ENCODE measurements at places on chromosomes 1 and 21. TPM values are rescaled to one million over a fixed set of nuclear protein-coding genes. Genes with fewer than 3 reads are reported as not detected.

DNA sequence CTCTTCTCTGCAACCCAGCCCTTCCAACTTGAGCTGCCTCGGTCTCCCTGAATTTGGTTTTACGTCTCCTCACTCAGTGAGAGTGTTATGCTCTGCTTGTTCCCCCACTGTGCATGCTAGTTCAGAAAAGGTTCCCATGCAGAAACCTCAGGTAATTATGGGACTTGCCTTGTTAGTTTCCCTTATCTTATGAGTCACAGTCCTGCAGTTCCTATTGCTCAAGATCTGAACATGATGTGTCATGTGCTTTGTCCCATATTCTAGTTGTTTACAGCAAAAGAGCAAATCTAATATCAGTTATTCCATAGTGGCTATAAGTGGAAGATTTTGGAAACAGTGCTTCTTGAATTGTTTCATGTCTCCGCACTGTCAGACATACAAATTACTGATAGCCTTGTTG, 74.4 kb downstream of the DUSP10 start:
- no peak for DNase-seq

DNA sequence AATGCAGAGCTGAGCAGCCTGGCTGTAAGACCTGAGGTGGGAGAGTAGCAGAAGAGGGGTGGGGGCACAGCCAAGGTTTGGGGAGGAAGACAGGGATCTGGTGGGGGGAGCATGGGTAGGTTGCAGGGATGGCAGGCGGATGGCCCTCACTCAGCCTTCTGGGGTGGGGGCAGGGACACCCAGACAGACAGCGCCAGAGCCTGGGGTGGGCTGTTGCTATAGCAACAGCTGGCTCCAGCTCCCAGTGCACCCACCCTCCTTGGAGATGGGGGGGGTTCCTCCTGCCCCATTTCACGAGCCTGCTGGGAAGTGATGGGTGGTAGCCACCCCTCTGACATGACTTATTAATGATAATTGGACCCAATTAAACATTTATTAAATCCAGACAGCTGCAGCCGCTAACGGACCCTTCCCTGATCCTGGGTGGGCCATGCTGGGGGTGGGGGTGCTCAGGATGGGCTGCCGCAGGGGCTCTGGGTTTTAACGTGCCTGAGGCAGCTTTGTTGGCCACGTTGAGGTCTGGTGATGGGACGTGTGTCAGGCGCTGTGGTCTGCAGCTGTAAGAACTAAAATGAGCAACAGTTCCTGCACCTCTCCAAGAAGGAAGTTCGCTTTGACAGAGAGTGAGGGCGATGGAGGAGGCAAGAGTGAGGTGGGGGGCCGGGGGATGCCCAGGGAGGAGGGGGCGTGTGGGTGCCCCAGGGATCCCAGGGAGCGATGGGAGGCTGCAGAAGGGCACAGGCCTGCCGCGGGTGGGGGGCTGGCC, 19.4 kb downstream of the AGRN start:
- no peak for DNase-seq

GRCh38 chr1:101151286-101151685, 85.5 kb upstream of the S1PR1 start:
- no peak for DNase-seq

DNA sequence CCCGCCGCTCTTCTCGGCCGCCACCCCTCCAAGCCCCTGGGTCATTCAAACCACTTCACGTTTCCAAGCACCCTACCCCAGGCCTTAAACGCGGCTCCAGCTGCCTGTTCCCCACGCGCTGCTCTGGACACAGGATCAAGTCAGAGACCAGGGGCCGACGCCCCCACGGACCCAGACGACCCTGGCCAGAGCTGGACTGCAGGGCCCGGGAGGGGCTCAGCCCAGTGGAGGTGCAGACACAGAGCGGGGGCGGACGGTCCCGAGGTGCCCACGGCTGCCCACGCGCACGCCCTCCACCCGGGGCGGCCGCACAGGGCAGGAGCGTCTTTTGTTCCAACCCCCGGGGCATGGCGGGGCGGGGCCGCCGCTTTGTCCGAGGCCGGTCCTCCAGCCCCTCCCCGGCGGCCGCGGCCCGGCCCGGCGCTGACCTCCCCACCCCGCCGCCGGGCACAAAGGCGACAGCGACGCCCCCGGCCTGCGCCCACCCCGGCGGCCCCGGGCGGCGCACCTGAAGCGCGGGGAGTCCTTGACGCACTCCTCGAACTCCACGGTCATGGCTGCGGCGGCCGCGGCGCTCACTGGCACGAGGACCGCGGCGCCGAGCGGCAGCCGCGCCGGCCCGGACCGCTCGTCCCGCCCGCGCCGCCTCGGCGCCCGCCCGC, 338 bp downstream of the ACAP3 start:
- no peak for DNase-seq

DNA sequence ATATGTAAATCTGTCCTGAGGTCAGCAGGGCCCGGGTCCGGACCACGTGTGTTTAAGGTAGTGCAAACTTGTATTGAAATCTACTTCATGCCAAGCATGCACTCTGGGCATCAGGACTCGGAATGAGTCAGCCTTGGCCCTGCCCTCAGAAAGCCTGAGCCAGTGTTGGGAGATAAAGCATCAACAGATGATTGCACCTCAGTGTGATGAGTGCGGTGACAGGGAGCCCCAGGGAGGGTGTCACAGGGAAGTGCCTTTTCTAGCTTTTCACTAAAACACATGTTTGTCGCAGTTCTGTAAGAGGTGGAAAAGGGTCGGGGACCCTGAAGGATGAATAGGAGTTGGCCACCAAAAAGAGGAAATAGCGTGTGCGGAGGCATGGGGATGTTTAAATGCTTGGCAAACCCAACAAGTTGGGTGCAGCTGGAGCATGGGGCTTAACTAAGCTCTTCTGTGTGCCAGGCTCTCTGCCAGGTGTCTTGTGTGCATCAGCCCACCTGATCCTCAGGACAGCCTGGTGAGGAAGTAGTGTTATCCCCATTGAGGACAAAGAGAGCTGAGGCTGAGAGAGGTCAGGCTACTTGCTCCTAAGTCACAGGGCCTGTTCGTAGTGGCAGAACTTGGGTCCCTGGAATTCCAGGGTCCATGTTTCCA, 48.2 kb upstream of the EPB41 start:
- no peak for DNase-seq

- DNase-seq = no peak
Observed at GRCh38 chr1:42983253-42983652, 24.6 kb upstream of the SLC2A1 start.

GRCh38 chr1:11784256-11784992, 21.3 kb downstream of the MTHFR start:
- no peak for DNase-seq

GRCh38 chr1:216884614-216885229, 161.5 kb upstream of the ESRRG start:
- no peak for DNase-seq

DNA sequence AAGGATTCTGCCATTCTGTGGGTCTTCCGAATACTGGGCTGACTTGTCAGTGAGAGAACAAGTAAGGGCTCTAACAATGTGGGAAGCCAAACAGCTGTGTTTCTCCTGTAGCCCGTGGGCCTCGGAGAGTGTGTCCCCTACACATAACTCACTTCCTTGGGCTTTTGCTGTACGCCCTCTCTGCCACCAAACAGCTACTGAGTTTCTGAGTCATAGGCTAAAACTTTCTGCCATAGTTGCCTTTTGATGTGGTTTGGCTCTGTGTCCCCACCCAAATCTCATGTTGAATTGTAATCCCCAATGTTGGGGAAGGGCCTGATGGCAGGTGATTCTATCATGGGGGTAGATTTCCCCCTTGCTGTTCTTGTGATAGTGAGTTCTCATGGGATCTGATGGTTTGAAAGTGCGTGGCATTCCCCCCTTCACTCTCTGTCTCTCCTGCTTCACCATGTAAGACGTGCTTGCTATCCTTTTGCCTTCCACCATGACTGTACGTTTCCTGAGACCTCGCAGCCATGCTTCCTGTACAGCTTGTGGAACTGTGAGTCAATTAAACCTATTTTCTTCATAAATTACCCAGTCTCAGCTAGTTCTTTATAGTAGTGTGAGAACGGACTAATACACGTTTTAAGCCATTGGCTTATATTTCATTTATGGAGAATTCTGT, 194.8 kb upstream of the HMCN1 start:
- DNase-seq = no peak

DNA sequence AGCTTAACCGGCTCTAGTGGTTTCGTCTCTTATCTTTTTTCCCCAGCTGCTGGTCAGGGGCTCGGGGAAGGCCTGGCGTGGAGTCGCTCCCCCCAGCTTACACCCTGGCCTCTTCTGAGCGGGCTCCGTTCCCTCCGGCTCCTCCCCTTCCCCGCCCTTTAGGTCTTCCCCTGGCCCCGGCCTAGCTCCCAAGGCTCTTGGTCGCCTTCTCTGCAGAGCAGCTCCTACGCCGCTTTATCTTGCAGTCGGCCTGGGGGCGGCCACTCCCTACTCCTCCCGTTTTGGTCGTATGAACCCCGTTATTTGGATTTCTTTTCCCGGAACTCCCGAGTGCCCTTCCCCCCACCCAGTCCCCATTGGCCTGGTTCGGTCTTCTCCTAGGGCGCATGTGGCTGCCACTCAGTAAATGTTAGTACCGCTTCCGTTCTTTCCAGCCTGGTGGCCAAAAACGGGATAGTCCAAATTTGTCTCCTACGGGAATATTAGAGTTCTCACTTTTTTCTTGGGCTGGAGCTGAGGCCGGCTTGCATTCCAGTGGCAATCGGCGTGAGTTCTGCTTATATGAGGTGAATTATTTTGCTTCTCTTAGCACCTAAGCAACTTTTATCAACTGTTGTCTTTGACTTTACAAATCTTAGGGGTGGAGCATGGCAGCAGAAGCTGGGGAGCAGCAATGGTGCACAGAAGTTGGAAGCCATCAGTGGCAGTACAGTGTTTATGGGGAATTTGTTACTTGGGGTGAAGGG, 467 bp downstream of the THRAP3 start:
- peak; percentile 95 for DNase-seq

GRCh38 chr1:239719642-239720258, 333.4 kb downstream of the CHRM3 start:
- DNase-seq = no peak

- DNase-seq = no peak
Observed at GRCh38 chr21:44085491-44086321, 21.5 kb upstream of the PWP2 start.

DNA sequence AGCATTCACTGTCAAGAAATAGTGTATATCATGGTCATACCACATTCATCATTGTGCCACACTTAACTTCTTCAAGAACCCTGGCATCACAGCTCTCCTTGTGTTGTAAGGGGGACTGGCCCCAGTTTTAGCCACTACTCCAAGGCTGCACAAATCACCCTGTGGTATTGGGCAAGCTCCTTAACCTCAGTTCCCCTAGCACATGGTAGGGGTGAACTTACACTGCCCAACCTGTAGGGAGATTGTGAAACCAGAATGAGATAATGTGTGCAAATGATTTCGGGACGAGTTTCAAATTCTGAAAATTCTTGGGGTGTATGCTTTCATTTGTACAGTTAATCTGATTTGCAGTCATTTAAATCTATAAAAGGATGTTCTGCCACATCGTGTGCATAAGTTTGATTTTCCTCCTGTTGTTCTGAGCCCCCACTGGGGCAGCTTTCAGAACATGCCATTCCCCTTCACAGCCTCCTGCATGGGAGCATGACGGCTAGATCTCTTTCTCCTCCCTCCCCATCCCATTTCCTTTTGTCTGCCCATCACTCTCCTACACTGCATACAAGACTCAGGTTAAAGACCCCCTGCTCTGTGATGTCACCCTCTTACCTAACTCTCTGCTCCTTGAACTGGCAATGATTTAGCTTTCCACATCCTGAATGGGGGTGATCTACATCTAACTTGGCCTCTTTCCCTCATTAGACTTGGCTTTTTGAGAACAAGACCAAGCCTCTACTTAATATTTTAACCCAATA, 290.3 kb downstream of the CHRM3 start:
- peak; percentile 25 for DNase-seq

- no peak for DNase-seq
Observed at GRCh38 chr1:37250371-37250770, 216.1 kb upstream of the GRIK3 start.

DNA sequence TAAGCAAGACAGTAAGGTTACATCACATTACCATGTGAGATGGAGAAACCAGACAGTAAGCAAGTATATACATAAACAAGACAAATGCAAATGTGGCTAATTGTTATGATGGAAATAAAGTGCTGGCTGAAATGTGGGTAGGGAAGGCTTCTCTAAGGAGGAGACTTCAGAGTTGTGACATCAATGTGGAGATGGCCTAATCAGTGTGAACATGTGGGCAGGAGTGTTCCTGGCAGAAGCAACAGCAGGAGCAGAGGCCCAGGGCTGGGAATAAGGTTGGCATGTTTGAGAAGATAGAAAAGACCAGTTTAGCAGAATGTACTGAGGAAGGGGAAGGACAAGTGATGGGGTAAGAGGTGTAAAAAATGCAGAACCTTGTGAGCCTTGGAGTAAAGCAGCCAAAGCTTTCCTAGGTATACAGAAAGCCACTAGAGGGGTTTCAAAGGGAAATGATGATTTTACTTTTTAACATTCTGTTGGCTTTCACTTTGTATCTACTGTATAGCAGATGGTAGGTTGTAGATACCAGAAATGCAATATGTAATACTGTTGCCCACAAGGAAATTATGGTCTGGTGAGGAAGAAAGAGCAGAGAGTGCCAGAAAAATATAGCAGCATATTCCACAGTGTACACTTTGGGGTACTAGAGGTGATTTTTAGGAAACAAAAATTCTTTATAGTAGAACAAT, 197.4 kb downstream of the FGGY start:
- no peak for DNase-seq

DNA sequence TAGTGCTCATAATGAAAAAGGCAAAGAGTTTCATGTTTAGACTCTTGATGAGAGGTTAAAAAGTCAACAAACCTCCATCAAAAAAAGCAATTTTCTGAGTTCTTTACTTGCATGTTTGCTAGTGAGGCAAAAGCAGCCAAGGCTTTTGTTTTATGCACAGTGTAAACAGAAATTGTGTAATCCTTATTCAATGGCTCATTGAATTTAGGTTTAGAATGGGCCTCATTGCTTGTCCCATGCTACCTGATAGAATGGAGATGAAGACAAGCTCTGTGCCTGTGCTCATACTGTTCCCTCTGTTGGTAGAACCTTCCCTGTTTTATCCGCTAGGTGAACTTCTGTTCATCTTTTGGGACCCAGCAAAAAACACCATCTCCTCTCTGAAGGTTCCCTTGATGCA, 10.0 kb upstream of the LRRC8D start:
- no peak for DNase-seq

GRCh38 chr1:43376723-43377235, 9.0 kb upstream of the ELOVL1 start:
- no peak for DNase-seq

DNA sequence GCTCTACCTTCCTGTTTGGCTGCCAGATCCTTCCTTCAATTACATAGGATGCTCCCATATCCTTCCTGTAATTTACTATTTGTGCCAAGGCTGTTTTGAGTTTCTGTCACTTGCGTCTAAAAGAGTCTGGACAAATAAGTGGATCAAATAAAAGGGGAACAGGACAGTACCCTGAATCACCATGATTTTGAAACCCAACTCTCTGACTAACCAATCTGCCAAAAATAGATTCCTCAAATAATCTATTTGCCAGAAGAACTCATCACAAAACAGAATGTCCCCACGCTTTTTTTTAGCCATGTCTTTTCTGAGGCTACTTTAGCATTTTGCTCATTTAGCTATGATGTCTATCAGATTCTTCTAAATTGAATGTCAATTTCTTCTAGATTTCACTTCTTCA, 392.6 kb downstream of the NTNG1 start:
- no peak for DNase-seq

GRCh38 chr1:174982971-174983689, 16.6 kb upstream of the CACYBP start:
- DNase-seq = peak; percentile 76

The MAP3K21 gene
- 40.1 TPM for total RNA-seq

The ZNF436 gene
- 1.0 TPM for total RNA-seq

The CORT gene
- 0.16 TPM for total RNA-seq

The CACHD1 gene
- total RNA-seq = 40.7 TPM

The SPRR5 gene
- total RNA-seq = not detected

The JMJD4 gene
- 17.7 TPM for total RNA-seq

The NBPF6 gene
- total RNA-seq = not detected

The NMNAT2 gene
- total RNA-seq = 10.0 TPM
